Activated T-helper 17 cell treated with anti-CD3 and anti-CD28 coated beads, Interleukin-2, amount 50 U/mL, for 72 hours (primary cell): ENCODE measurements at places on chromosomes 7 and 10. TPM values are rescaled to one million over a fixed set of nuclear protein-coding genes. Genes with fewer than 3 reads are reported as not detected.

DNA sequence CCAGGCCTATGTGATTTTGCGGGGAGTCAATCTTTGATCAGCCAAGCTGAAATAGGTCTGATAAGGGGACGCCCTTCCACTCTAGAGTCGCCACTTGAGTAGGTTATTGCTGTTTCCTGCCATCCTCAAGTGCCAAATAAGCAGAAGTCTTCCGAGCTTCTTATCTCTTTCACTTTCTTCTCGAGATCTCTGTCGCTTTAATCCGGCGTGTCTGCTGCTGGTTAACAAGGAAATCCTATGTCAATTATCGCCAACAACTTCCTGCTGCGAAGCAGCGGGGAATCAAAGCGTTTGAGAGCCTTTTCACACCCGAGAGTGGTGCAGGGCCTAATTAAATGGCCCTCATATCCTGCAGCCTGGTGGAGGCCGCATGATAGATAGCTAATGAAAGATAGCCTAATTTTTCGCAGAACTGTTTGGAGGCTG lies 215.9 kb downstream of the RAB11FIP2 start:
- ATAC-seq, result peak; percentile 26

The GIMAP8 gene
- 16.4 TPM for total RNA-seq

GRCh38 chr10:49518982-49519578 lies 19.8 kb downstream of the ERCC6 start:
- peak; percentile 50 for ATAC-seq

- no peak for ATAC-seq
Observed at GRCh38 chr7:157855452-157856213, 518.8 kb downstream of the DNAJB6 start.

GRCh38 chr7:85528581-85528980 lies 341.7 kb upstream of the SEMA3D start:
- no peak for ATAC-seq

DNA sequence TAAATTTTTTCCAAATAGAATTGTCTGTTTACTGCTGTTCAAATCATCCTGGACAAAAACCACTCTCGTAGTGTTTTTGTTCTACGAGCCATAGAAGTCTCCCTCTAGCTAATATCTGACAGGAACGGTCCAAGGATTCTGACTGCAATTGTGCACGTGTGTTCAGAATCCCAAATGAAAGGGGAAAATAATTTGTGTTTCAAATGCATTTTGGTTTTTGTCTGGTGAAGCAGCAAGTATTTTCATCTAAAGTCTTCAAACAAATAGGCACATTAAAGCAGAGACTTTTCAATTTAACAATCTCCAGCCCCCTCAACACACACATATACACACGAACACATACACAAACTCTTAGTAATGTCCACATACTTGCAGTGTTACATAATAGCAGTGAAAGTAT lies 475 bp downstream of the NEUROD6 start:
- ATAC-seq, result no peak

The PRR15 gene
- not detected for total RNA-seq

The ADAM8 gene
- 336 TPM for total RNA-seq

DNA sequence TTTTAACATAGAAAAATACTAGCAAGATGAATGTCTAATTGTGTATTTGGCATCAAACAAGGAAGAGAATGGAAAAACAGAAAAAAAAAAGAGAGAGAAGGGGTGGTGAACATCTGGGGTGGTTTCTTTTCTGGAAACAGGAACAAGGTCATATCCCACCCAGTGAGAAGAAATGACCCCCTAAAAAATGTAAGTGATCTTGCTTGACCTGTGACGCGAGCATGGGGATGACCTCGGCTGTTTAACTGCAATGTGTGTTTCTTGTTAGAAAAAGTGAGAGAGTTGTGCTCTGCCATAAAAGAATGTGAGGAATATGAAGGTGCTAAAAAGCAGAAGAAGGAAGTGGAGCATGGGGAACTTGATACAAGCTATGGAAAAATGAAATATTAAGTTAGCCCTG lies 258.5 kb downstream of the AGMO start:
- ATAC-seq, result no peak

The EPHB4 gene
- 4.1 TPM for total RNA-seq

DNA sequence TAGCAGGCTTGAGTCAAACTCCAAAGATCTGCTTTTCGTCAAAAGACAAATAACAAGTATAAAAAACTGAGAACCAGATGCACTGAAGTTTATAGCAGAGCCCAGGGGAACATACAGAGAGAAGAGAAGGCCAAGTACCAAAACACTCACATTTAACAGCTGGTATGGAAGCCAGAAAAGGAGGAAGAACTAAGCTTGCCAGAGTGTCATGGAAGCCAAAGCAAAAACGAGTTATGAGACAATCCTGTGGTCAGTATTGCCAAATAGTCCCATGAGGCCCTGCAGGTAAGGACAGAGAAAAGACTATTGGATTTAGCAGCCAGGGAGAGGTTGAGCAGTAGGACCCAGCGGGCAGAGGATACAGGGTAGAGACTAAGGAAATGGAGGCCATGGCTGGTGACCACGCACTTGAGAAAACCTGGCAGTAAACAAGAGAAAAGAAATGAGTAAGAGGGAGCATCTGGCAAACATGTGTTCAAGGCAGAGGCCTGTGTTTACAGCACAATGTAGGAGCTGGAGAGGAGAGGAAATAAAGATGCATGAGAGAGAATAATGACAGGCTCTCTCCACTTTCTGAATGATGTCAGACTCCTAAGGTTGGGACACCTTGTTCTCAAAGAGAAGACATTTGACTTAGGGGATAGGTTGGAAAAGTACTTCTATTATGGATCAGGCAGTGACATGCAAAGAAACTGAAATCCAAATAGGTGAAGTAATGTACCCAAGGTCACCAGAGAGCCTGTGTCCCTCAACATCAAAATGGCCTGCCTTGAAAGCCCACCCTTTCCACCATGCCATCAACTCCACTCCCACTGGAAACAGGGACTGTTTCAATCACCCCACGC lies 9.1 kb downstream of the CREB3L2 start:
- peak; percentile 83 for ATAC-seq

- ATAC-seq, result no peak
Observed at GRCh38 chr7:158035343-158035742, 552.3 kb downstream of the PTPRN2 start.

The ACSL5 gene
- total RNA-seq, result 56.6 TPM

The SSC4D gene
- 0.50 TPM for total RNA-seq

- no peak for ATAC-seq
Observed at GRCh38 chr10:33315891-33316290, 18.6 kb downstream of the NRP1 start.

The CAMK1D gene
- total RNA-seq, result 10.9 TPM

The GIMAP7 gene
- total RNA-seq, result 43.1 TPM

The SLC18A3 gene
- not detected for total RNA-seq

- ATAC-seq, result no peak
Observed at GRCh38 chr10:100895896-100896295, 16.9 kb upstream of the SLF2 start.

DNA sequence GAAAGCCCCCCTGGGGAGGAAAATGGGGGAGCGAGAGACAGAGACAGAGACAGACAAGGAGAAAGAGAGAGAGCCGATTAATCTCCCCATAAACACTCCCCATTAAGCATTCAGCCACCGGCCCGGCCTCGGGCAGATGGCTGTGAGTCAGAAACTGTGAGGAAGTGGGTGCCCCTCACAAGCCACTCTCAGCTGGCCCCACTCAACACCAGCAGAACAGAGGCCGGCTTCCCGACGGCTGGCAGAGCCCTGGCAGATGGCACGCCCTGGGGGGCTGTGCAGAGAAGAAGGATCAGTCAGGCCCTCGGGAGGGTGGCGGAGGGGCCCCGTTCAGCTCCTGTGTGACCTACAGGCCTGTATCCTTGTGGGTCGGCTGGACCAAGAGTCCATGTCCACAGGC lies 41.2 kb downstream of the CAMK2B start:
- ATAC-seq, result no peak

GRCh38 chr10:22581461-22581860 lies 132.9 kb downstream of the PIP4K2A start:
- no peak for ATAC-seq

- no peak for ATAC-seq
Observed at GRCh38 chr10:57654856-57655255, 612.8 kb downstream of the IPMK start.

The KAZALD1 gene
- 0.45 TPM for total RNA-seq

DNA sequence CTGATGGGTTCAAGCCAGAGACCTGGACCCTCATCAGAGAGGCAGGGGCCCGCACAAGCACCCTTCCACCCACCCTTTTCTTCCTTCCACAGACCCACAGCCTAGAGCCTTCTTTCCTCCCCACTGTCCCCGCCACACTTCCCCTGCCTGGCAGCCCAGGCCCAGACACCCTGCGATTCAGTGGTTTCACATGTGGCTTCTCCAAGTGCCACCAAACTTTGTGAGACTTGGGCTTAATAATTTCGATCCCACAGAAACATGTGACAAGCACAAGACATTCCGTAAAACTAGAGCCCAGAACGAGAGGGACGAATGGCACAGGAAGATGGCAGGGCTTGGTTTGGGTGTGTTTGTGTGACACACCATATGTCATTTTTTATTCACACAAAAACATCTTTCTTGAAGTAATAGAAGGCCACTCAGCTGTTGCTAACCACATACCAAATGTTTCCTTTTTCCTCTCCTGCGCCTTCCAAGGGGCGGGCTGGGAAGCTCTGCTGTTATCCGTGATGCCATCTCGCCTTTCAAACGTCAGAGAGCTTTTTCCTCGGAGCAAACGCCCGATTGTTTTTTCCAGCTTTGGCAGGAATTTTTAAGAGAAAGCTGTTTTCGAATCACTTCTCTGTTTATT lies 162.9 kb downstream of the GRK5 start:
- no peak for ATAC-seq

GRCh38 chr7:47346377-47346914 lies 235.5 kb downstream of the TNS3 start:
- ATAC-seq, result no peak

- no peak for ATAC-seq
Observed at GRCh38 chr10:43340619-43341018, 30.8 kb upstream of the FXYD4 start.

The FAM25G gene
- total RNA-seq, result not detected

The SNX10 gene
- 30.8 TPM for total RNA-seq

The WIPF3 gene
- total RNA-seq, result not detected

The ENKUR gene
- 0.45 TPM for total RNA-seq

DNA sequence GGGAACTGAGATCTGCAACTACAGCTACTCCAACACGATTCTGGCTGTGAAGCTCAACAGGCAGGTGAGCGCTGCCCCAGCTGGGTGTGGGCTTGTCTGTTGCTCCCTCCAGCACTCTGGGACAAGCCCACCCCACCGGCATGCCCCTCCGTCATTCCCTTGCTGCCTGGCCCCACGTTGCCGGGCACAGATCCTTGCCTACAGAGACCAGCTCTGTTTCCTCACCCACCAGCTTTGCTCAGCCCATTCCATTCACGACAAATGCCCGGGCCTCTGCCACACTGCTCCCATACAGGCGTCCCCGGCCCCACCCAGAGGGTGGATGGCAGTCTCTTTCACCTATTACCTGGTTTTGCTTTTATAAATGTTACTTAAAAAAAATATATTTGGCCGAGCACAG lies 24.6 kb downstream of the WIPI2 start:
- no peak for ATAC-seq

The CALHM1 gene
- not detected for total RNA-seq

- peak; percentile 31 for ATAC-seq
Observed at GRCh38 chr10:91007655-91008054, 86.8 kb upstream of the ANKRD1 start.

The ANXA8 gene
- not detected for total RNA-seq

The ARMC3 gene
- not detected for total RNA-seq

DNA sequence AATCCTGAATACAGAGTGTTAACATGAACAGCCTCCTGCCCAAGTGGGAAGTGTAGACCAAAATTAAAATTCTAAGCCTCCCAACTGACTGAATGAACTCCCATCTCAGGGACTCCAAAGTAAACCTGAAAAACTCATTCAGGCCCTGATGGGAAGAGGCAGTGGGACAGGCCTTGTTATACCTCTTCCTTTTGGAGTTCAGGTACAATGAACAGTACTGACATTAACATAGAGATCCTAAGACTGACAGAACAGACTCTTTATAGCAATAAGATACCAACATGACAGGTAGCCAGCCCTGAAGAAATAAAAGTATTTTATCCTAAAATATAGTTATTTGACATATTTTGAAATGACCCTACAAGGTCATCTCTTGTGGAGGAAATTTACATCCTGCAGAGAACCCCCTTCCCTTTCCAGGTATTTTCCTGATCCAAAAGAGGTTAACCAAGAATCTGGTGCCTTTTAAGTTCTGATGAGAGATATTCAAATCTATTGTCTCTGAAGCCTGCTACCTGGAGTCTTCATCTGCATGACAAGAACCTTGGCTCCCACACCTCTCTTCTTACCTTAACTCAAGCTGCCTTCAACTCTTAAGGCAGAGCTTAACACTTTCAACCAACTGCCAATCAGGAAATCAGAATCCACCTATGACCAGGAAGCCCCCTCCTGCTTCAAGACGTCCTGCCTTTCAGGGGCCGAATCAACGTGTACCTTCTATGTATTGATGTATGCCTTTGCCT lies 103.3 kb upstream of the PFKP start:
- no peak for ATAC-seq

The HGF gene
- not detected for total RNA-seq

- ATAC-seq, result no peak
Observed at GRCh38 chr10:13872411-13872810, 285.6 kb downstream of the PRPF18 start.

- no peak for ATAC-seq
Observed at GRCh38 chr7:82393076-82393839, 50.3 kb downstream of the CACNA2D1 start.

- ATAC-seq, result no peak
Observed at GRCh38 chr10:99874341-99875085, 92.1 kb downstream of the ABCC2 start.

The NYAP1 gene
- 0.19 TPM for total RNA-seq

DNA sequence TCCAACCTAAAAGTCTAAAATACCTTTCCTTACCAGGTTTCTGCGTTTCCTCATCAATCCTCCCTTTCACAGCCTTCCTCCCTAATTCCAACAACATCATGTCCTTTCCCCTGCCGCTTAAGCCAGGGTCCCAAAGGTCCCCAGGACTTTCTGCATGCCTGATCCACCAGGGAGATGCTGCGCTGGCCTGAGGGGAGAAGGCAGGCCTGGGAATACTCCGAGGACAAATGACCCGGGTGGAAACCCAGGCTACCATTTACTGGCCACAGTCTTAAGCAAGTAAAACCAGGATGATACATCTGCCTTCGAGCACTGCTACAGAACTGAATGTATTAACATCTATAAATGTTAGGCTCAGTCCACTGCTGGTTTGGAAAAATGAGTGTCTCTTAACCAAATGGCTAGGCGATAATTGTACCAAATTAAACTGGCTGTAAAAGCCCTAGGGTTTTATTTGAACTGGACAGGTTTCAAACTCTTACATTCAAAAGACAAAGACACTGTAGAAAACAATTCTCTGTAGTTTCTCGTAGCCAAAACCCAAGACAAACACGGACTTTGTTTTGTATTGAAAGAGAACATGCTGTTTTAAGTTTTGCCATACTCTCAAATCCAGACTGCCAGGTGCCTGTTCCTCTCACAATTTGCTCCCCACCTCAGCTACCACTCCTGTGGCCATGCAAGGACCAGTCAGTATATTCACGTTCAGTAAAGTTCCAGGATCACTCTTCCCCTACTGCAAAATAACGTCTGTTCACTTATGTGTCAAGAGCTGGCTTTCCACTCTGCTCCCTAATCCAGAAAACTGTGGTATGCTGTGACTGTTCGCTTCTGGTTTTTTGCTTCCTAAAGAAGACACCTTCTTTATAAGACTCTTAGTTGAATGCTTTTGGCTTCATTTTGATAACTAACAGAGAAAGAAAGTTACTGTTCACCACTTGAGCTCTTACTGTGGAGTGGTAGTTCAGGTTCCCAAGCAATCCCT lies 145.7 kb downstream of the RNF216 start:
- ATAC-seq, result no peak

- ATAC-seq, result no peak
Observed at GRCh38 chr7:12674053-12674452, 13.4 kb upstream of the ARL4A start.

The TMEM236 gene
- 0.30 TPM for total RNA-seq
